ENCODE measurements at places on chromosomes 7 and 10.

- DNase-seq, result no peak
These were observed 268.3 kb upstream of the MEOX2 start for GRCh38 chr7:15954671-15955354.

GRCh38 chr7:4325732-4326131 lies 356.4 kb upstream of the FOXK1 start:
- DNase-seq, result no peak

DNA sequence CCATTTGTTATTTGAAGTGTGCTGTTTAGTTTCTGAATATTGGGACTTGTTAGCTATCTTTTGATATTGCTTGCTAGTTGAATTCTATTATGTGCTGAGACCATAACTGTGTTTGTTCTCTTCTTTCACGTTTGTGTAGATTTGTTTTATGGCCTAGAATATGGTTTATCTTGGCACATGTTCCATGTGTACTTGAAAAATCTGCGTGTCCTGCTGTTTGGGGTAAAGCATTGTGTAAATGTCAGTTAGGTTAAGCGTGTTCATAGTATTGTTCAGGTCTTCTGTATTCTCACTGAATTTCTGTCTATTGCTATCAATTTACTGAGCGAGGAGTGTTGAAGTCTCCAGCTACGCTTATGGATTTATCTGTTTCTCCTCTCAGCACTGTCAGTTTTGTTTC lies 19.4 kb downstream of the MMP21 start:
- DNase-seq, result no peak

DNA sequence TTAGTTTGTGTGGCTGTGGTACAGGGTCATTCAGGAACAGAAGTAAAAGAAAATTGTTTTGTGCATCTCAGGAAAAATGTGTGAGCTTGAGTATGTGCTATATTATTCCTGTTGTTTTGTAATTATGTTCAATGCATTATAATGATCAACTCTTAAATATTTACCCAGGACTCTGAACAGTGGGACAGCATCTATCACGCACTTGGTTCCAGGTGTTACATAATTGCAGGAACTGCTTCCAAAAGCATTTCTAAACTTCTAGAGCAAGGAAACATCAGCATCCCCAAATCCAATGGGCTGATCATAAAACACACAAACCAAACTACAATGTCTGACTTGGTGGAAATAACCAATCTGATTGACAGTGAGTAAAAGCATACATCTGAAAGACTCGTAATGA lies 26.6 kb downstream of the ENO4 start:
- DNase-seq, result no peak

GRCh38 chr7:24455813-24456525 lies 117.3 kb upstream of the PALS2 start:
- no peak for DNase-seq

- no peak for DNase-seq
These were observed 18.2 kb upstream of the PPP1R3A start for GRCh38 chr7:113936982-113937381.

GRCh38 chr10:34908481-34908880 lies 93.4 kb upstream of the PARD3 start:
- DNase-seq, result no peak

DNA sequence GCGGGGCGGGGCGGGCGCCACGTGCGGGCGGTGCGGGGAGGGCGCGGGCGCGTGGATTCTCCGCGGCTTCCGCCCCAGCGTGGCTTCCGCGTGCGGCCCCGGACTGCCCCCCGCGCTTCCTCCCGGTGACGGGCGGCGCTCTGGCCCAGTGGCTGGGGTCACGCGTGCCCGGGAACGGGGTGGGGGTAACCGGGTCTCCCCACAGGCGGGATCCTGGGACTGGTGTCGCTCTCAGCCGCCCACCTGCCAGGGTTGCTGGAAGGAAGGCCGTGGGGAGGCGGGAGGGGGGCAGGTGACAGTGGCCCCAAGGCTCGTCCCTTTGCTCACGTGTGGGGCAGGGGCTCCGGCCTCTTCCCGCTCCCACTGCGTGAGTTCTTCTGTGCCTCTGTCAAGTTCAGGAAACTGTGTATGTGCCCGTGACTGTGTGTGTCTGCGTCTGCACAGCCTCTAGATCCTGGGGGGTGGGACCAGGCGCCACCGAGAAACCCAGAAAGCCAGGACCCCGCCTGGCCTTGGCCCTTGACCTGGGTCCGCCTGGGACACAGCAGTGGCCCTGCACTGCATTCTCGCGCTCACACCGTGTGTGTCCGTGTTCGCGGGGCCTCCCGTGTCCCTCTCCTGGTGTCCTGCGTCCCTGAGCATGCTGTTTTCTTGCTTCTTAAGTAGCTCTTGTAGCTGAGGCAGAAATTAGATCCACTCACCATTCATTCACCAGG lies 919 bp downstream of the MAFK start:
- DNase-seq, result peak; percentile 69

GRCh38 chr10:113485736-113486135 lies 67.1 kb upstream of the HABP2 start:
- DNase-seq, result no peak

DNA sequence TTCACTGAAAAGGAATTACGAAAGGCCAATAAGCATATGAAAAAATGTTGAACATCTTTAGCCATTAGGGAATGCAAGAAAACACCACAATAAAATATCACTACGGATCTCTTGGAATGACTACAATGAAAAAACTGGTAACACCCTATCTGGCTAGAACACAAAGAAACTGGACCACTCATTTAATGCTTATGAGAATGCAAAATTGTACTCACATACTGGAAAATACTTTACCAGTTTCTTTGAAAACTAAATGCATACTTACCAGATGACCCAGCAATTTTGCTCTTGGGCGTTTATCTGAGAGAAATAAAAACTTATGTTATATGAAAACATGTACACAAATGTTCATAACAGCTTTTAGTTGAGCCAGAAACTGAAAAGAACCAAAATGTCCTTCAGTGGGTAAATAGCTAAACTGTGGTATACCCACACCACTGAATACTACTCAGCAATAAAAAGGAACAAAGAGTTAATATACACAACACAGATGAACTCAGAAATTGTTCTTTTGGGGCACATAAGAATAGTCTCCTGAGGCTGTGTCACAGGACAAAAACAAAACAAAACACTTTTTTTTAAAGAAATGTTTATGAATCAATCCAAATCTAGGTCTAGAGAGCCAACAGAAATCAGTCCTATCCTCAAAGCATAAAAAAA lies 23.5 kb downstream of the CNOT4 start:
- no peak for DNase-seq

DNA sequence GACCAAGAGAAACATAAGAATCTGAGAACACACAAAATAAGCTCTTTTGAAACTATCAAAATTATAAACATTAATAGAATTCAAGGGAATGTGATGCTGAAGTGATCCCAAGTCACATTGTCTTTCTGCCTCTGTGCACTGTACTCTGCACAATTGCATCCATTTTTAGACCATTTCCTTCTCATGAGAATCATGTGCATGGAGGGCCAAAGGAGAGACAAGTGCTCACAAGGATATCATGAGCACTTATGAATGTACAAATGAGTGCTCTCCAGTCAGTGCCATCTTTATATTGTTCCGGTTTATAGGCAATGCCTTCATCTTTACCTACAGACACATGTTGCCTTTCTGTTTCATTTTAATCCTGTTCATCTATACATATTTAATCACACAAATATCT lies 36.9 kb downstream of the MET start:
- no peak for DNase-seq

- DNase-seq, result no peak
These were observed 1.6 kb upstream of the ORAI2 start for GRCh38 chr7:102431617-102432298.

DNA sequence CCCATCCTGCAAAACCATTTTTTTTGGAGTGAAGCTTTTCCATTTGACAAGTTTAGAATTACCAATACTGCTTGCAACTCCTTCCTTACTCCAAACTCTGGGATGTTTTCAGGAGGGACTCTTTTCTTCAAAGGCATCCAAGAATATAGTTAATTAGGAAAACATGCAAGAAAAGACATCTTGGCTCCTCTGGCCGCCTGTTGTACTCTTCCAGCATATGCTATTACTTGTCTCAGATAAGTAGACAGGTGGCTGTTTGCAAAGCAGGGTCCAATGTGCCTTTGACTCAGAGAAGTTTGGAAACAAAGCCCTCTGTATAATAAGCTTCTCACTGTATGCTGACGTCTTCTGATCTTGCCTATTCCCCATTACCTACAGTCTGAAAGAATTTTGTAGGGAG lies 746.5 kb downstream of the AUTS2 start:
- no peak for DNase-seq

- DNase-seq, result no peak
These were observed 259.1 kb downstream of the FGFR2 start for GRCh38 chr10:121339114-121339513.

GRCh38 chr7:2199956-2200583 lies 32.7 kb downstream of the MAD1L1 start:
- no peak for DNase-seq

GRCh38 chr10:113961182-113962031 lies 82.3 kb upstream of the ADRB1 start:
- DNase-seq, result no peak

DNA sequence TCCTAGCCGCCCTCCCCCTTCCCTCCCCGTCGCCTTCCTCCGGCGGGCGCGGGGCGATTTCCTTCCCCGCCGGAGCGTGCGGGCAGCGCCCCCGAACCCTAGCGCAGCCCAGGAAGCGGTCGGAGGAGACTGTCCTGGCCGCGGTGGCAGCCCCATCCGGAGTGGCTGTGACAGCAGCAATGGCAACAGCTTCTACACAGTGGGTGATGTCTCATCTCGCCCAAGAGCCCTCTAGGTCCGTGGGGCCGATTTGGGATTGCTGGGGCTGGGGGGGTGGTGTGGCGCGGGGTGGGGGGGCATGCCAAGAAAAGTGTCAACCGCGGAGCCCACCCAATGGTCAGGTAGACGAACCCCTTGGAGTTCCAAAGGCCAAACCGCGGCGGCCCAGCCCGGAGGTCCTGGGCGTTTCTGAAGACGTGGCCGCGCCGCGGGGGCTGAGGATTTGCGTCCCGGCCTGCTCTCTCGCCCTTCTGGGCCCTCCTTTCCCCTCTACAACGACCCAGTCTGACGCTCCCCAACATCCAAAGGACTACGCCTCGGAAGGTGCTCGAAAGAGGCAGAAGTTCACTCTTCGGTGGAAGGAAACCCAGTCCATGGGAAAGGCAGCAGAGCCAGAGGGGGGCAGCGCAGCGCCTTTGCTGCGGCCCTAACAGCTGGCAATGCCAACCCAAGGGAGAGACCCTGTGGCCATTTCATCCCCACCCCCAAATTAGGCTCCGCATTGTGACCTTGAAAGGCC lies 603 bp upstream of the TWIST1 start:
- peak; percentile 39 for DNase-seq

DNA sequence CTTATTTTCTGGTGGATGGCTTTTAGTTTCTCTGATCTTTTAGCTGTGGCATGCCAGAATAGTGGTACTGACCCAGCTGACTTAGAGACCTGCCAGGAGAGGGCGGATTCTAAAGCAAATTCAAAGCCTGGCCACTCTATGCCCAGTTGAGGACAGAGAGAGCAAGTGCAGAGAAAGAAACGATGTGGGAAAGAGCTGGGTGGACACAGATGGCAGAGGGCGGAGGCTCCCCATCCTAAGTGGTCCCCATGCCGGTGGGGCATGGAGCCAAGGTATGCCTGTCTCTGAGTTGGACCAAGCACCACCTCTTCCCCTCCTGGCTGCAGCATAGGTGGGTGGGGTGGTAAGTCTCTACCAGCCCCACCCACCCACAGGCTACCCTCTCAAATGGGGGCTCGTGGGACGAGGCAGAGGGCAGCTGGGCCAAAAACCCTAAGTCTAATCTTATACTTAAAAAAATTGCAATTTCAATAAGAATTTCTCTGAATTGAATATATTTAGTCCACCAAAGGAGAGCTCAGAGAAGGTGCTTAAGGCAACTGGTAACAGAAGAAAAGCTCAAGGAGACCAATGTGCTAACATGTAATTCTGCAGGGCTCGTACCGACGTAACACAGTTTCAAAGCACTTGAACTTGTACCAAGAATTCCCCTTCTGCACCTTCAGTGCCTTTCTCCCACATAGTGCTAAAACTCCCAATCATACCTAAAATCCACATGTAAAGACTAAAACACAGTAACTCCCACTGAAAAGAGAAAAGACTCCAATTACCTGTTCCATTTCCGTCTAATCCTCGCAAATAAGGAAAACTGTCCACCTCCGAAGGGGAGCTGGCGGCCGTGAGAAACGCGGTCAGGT lies 85.7 kb upstream of the NMT2 start:
- DNase-seq, result peak; percentile 13

DNA sequence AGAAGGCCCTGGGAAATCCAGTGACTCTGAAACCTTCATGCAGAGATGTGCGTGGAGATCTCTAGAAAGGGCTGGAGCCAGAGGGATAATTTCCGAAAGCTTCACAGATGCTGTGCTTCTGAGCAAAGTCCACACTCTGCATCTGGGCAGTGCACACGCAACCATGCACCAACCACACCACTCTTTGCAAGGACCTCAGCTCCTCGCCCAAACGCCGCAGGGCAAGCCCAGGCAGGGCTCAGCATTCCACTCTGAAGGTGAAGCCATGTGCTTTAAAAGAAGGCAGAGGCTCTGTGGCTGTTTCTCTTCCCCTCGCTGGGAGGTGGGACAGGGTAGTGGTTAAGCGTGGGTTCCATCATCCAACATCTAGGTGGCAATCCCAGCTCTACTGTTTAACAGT lies 48.4 kb downstream of the ASB13 start:
- DNase-seq, result no peak

DNA sequence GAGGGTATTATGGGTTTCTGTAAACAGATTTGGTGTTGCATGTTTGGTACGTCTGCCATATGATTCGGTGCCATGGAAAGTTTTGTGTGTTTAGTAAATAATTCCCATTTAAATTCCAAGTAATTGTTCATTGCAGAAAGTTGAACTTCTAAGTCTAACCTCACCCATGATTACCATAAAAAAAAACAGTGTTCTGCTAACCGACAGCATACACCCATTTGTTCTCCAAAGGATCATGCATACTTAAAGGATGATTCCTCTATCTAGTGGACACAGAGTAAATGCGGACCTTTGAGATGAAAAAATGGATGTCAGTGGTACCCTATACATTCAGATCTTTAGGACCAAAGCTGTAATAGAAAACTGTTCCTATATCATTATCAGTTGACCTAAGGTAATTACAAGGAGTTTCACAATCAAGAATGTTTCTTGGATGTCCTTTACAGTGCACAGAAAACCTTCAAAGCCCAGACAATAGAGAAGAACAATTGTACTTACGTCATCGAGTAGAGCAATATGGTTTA lies 209.9 kb downstream of the CRPPA start:
- no peak for DNase-seq

GRCh38 chr7:143510854-143511592 lies 33.4 kb downstream of the TAS2R41 start:
- no peak for DNase-seq

DNA sequence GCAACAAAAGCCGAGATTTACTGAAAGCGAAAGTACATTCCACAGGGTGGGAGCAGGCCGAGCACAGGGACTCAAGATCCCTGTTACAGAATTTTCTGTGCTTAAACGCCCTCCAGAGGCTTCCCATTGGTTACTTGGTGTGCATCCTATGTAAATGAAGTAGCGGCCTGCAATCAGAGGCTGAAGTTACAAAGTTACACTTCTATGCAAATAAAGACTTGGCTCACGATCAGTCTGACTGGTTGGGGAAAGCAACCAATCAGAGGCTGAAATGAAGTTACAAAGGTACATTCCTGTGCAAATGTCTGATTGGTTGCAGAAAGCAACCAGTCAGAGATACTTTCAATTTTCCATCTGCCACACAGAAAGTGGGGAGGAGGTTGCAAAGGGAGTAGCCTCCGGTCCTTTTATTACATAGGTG lies 4.1 kb downstream of the ACBD7 start:
- DNase-seq, result no peak
